ENCODE measurements at places on chromosomes 2 and 18. TPM values are rescaled to one million over a fixed set of nuclear protein-coding genes. Genes with fewer than 3 reads are reported as not detected.

Gene GCKR
- total RNA-seq = not detected

- H3K4me3 ChIP-seq = no peak overlapping the region
- H3K36me3 ChIP-seq = no peaks in the 10 kb centered on the region
- H3K27me3 ChIP-seq = no peaks in the 10 kb centered on the region
- no peaks in the 10 kb centered on the region for H3K4me1 ChIP-seq
- no peak for DNase-seq
Observed at GRCh38 chr18:49884959-49885358, 71.6 kb upstream of the ACAA2 start.

GRCh38 chr2:141280037-141280436 lies 850.8 kb downstream of the LRP1B start:
- no peaks in the 10 kb centered on the region for H3K36me3 ChIP-seq
- no peak overlapping the region for H3K4me3 ChIP-seq
- H3K27me3 ChIP-seq = no peaks in the 10 kb centered on the region
- no peak for DNase-seq
- H3K27ac ChIP-seq = no peak overlapping the region
- no peaks in the 10 kb centered on the region for H3K4me1 ChIP-seq

DNA sequence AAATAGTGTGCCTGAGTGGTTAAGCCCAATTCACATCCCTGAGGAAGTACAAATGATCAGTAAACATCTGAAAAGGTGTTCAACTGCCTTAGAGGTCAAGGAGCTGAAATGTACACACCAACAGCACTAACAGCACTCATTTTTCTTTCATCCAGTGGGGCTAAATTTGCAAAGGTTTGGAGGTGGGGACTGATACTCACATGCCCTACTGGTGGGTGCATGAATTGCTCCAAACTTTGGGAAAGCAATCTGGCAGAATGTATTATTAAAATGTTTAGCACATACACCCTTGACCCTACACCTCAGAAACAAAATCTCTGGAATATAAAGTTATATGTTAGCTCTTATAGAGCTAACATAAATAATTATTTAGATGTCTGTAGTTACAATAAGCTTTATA lies 19.0 kb upstream of the FAM178B start:
- no peak for DNase-seq
- H3K27ac ChIP-seq = no peak overlapping the region
- no peaks in the 10 kb centered on the region for H3K36me3 ChIP-seq
- no peaks in the 10 kb centered on the region for H3K4me1 ChIP-seq

DNA sequence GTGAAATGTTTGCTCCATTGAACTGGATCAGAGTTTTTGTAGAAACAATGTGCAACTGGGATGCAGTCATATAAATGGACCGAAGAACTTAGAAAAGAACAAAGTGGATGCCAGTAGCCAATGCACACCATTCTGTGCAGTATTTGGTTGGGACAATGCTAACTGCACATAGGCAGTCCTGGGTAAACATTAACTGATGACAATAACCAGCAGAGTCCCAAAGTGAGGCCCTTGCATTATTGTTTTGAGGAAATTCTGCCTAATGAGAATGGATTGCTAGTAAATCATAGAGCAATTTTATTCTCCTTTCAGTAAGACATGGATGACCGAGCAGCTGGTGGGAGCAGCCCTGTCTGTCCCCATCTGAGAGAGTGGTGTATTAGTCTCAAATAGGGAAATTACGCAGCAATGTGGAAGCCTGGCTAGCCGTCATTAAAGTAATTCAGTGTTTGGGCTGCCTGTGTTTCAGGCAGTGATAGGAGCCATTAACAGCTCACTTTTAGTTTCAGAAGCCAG lies 94.9 kb downstream of the KCTD1 start:
- DNase-seq = no peak
- no peaks in the 10 kb centered on the region for H3K27me3 ChIP-seq
- no peaks in the 10 kb centered on the region for H3K36me3 ChIP-seq
- H3K27ac ChIP-seq = peak overlapping the region; percentile 11

- peaks cover 10% of the 10 kb centered on the region for H3K4me1 ChIP-seq
- no peak overlapping the region for H3K4me3 ChIP-seq
- H3K27ac ChIP-seq = no peak overlapping the region
- DNase-seq = no peak
- no peaks in the 10 kb centered on the region for H3K27me3 ChIP-seq
Observed at GRCh38 chr2:9982248-9982647, 30.8 kb downstream of the GRHL1 start.

DNA sequence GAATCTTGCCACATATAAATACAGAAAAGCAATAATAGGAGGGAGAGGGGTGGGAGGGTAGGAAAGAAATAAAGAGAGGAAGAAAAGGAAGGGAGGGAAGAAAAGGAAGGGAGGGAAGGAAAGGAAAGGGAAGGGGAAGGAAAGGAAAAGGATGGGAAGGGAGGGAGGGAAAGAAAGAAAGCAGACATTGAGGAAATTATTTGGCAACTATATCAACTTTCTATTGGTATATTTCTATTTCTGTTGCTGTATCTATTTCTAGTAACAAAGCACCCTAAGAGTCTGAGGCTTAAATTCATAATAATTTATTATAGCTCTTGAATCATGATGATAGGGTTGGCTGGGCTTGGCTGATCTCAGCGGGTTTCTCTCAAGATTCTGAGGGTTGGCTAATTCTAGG lies 648.0 kb downstream of the CCDC85A start:
- no peaks in the 10 kb centered on the region for H3K4me1 ChIP-seq
- no peaks in the 10 kb centered on the region for H3K36me3 ChIP-seq
- H3K27ac ChIP-seq = no peak overlapping the region
- DNase-seq = no peak
